AG09309 (cell line): ENCODE measurements at places on chromosomes 2 and 18.

DNA sequence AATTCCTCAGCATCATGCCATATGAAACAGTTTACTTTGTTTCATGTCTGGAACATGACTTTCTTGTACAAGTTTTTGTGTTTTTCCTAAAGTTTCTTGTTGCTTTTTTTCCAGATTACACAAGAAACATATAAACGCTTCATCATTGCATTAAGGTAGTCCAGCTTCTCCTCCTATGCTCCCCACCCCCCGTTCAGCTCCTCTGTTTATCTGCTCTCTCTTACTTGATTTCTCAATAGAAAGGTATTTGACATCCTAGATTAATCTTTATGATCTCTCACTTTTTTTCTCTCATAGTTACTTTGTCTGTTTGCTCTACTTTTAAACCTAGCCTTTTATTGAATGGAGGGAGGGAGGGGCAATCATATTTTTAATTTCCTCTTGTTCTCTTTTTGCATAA is 25.4 kb downstream of the SLC40A1 start:
- no peak for DNase-seq

DNA sequence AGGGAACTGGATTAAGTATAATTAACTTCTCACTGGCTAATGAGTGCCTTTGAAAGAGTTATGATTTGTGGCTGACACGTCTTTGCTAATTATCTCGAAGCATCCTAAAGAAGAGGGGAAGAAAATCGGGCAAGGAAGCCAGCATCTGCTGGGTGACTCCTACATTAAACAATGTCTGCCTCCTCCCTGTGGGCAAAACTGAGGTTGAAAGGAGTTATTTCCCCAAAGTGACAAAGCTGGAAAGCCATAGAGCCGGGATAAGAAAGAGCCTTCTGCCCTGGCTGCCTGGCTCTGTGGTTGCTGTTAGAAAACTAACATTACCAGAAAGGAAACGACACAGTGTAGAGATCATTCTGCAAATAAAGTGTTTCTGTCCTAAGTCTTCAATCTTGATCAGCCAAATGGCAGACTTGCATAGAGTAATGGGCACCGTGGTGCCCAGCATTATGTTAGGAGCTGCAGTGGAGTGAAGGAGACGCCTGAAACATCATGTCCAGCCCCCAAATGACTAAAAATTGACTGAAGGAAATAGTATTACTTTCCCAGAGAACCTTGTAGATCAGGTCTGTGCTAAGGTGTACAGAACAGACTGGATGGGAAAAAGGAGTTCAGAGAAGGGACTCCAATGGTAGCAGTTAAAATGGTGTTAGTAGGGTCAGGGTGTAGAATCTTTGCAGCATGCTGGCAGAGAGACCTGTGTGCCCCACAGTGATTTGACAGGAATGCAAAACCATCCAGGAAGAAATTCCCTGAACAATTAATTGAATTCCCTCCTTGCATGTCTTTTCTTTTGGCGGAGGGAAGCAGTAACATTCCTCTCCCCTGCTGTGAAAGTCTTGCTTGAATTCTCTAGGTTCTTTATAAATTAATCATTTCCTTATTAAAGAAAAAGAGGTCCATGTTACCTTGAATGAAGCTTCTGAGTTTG is 44.4 kb downstream of the ALPK2 start:
- DNase-seq, result peak; percentile 52

DNA sequence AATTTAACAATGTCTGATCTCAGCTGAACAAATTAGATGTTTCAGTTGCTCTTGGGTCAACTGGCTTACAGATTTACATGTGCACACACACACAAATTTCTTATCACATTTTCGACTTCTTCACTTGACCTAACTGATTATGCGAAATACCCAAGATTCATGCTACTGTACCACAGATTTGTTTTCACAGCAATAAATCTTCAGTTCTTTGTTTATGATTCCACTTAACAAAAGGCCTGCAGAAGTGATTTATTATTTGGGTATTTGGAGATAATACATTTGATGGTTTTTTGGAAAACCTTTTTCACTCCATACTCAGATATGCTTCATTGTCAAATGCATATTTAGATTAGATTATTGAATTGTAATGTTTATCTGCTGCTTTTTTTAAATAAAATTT is 129.0 kb downstream of the GALNT1 start:
- no peak for DNase-seq

- no peak for DNase-seq
Measured at GRCh38 chr18:33817096-33817495, 239.1 kb downstream of the ASXL3 start.

DNA sequence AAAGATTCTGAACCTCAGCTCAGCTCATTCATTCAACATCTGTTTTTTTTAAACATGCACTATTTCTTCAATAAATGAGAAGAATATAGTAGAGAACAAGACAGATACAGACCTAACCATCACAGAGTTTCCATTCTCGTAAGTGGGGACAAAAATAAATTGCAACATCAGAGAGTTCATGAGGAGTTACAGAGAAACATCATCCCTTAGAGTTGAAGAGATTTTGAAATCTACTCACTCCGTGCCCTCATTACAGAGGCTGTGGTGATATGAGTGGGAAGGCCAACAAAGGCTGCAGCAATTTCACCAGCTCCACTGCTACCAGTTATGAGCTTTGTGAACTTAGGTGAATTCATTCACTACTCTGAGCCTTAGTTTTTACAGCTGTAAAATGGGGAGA is 399.3 kb downstream of the BCL11A start:
- DNase-seq, result no peak

- no peak for DNase-seq
Measured at GRCh38 chr2:563512-563911, 113.7 kb downstream of the TMEM18 start.

GRCh38 chr2:97911206-97911921 is 84.4 kb downstream of the TMEM131 start:
- DNase-seq, result no peak

DNA sequence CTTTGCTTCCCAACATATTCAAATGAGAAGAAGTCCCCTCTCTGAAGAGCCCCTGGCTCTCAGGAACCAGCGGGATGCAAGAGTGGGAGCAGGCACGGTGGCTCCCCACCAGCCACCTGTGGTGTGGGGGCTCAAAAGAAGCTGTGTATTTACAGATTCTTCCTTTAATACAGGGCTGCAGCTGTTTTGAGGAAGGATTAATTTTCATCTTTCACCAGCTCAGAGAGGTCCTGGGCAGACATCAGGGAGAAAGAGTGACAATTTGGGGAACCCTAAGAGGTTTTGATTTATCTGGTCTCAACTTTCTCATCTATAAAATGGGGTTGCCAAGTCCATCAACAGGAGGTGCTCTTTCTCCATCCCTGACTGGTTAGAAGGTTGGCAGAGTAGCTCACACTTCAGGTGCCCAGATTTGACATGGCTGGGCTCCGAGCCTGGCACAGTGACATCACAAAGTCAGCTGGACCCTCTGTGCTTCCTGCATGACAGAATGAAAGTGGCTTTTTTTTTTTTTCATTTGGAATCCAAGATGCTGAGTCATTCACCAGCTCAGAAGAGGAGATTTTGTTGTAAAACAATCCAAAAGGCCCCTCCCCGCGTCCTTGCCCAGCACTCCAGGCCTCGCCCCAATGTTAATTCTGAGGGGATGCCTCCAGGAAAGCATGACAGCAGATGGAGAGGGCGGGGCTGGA is 15.5 kb upstream of the SIX2 start:
- DNase-seq, result peak; percentile 76

DNA sequence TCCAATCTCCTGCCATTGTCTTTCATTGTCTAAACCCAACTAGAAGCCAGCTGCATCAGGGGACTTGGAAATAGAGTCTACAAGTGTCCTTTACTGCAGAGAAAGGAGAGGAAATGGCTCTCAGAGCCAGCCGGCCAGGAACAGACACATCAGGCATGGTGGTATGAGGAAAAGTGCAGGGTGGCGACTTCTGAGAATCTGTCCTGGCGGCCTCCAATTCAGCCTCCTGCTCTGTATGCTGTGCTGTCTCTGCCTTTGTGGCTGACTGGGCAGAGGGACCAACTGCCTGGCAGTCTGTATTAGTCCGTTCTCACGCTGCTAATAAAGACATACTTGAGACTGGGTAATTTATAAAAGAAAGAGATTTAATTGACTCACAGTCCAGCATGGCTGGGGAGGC is 36.8 kb upstream of the AQP4 start:
- DNase-seq, result no peak

DNA sequence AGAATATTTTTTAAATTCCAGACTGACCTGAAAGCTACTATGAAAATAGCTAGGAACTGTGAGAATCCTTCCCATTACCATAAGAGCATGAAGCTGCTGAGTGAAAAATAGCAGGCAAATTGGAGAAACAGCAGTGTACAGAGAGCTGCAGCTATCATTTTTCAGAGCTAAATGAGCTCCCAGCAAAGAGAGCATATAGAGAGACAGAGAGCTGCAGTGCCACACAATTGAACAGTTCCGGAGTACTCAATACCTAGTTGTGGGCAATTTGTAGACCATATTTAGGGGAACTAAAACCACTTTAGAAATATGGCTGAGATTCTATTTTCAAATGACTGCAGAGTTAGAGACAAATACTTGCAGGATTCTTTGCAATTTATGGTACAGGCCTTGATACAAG is 645.3 kb downstream of the STK39 start:
- no peak for DNase-seq

GRCh38 chr2:176120364-176121189 is 1.9 kb upstream of the HOXD9 start:
- DNase-seq, result no peak

DNA sequence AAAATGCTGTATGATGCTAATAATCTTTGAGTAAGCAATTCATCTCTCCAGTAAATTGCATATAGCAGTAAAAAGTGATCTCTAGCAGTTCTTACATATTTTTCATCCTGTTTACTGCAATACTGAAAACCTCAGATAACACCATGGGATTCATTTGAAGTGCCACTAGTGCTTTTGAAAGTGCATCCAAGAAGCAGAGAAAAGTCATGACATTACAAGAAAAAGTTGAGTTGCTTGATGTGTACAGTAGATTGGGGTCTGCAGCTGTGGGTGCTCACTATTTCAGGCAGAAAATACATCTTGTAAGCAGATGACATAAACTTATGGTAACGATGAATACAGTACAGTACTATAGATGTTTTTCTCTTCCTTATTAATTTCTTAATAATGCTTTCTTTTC is 1984.9 kb upstream of the LRRTM1 start:
- DNase-seq, result no peak

DNA sequence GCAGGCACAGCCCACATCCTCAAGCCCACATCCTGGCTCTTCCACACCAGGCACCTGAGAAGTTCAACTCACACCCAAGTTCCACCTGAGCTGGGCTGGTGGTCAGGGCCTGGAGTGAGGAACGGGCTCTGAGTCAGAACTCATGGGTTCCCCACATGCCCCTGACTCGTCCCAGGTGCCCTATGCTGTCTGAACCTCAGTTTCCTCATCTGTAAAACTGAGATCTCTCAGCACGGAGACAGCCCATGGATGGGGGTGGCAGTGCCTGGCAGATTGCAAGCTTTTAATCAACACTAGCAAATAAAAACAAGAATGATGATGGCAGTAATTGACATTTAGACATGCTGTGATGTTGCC is 307.8 kb downstream of the NDUFA10 start:
- DNase-seq, result no peak

DNA sequence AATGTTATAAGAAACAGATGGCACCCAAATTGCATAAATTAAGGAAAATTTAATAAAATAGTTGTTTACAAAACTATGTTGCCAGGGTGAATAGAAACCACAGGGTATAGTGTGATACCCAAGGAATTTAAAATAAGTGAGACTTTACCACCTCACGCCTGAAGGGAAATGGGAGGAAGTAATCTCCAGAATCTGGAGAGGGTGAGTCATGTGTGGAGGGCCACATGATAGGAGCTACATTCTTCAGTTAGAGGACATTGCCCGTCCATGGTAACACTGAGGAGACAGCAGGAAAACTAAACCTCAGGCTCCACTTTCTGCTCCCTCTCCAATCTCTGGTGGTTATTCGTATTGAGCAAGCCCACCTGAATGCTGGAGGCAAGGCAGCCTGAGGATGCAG is 97.2 kb upstream of the NXPH2 start:
- no peak for DNase-seq

- DNase-seq, result no peak
Measured at GRCh38 chr2:138823666-138824065, 43.5 kb upstream of the NXPH2 start.

GRCh38 chr2:196263181-196263747 is 91.9 kb upstream of the STK17B start:
- DNase-seq, result no peak

GRCh38 chr2:2579814-2580213 is 248.7 kb upstream of the MYT1L start:
- no peak for DNase-seq

- DNase-seq, result no peak
Measured at GRCh38 chr2:222248256-222248655, 50.5 kb downstream of the PAX3 start.

DNA sequence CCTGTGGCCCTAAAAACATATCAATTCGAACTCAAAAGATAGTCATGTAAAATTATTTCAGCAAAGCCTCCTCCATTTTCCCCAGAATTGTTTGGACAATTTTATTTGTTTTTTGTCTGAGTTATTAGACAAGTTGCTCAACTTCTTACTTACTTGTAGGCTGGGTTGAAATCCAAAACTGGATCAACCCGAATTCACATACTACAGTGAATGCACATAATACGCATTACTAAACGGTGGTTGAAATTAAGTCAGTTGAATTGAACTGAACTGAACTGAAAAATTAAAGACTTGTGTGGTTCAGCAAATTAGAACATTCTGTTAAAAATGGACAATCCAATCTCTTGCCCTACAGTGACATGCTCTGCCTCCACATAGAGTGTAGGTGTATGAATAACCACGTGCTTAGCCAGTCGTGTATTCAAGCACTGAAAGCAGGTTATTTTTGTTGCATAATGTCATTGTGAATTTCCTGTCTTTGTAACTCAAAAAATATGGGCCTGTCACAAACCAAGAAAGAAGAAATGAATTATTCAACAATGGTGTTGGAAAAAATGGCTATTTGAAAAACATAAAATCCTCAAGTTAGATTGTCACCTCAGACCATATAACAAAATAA is 441.0 kb downstream of the TXNL1 start:
- DNase-seq, result no peak

GRCh38 chr2:30261695-30262211 is 30.4 kb downstream of the LBH start:
- DNase-seq, result no peak

DNA sequence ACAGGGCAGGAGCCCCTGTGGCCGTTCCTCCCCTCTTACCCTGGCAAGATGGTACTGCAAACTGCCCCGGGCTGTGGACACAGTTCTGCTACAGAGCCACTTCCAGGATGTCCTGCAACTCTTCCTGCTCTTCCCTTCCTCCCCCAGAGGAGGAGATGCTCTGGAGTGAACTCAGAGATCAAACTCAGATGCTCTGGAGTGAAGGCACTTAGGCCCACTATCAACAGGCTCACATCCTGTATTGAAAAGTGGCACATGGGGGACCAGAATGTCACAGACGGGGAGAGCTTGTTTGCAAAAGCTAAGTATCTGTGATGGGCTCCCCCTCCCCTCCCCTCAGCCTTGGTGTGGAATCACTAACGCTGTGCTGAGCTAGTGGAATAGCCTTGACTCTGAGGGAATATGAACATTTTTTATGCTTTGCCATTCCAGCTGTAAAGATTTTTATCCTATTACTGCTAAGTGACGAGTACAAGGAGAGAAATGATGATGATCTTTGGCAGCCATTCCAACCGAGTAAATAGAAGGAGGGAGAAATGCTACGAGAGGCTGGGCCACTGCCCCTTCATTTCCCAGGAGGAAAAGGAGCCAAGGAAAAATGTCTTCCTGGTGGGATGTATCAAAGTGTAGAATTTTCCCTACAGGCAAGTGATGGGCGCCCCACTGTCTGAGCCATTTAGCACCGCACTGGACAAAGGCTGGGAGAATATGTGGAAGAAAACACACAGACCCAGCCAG is 152.6 kb downstream of the GALNT14 start:
- DNase-seq, result no peak
